ENCODE measurements at places on chromosomes 16 and 17.

DNA sequence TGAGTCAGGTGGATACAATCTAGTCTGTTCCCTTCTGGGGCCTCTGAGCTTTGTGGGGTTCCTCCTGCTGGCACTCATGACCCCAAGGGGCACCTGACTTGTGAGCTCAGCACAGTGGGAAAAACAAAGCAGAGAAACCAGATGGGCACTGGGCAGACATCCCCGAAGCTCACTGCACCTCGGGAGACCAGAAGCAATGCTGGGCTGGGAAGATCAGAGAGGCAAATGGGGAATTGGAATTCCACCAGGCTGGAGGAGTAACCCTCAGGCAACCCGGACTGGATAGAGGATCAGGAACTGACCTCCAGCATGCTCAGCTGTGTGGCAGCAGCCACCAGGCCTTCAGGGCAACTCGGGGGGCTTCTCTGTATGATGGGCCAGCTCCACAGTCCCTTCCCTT is 50.3 kb downstream of the ABCC12 start:
- no peak for DNase-seq

DNA sequence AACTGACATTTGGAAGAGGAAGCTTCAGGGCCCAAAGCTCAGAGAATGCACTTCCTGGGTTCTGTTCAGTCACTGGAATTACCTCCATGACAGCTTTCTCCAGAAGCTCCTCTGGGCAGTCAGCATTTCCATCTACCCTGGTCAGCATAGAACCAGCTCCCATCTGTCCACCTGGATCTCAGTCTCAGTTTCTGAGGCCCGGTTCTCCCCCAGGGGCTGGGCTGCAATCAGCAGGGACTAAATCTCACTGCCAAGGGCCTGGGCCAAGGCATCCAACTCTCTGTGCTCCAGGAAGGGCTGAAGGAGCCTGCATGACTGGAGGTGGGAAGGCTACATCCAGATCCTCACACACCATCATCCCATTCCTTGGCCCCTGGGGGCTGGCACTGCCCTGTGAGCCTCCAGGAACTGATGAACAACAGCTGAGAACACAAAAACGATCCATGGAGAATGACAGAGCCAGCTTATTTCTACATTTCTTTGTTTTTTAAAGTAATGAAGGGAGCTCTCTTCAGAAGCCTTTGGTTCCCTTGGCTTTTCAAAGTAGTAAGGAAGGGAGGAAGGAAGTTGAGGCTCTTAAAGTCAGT is 66.3 kb upstream of the MRTFB start:
- no peak for DNase-seq

DNA sequence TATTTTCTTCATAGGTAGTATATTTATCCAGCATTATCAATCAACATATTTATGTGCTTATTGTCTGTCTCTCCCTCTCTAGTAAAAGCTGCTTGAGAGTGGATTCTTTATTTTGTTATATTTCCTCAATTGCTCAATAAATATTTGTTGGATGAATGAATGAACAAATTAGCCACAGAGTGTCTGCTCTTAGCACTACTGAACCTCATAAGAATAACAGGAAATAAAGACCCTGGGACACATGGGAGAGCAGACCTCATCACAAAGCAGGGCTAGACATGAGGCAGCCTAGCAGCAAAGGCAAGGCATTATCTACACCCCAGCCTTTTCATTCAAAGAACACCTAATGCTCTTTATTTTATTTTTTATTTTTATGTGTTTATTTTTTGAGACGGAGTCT is 34.9 kb upstream of the TANC2 start:
- DNase-seq: no peak

- DNase-seq: no peak
Measured at GRCh38 chr16:57263541-57264351, 18.7 kb downstream of the ARL2BP start.

- DNase-seq: no peak
Measured at GRCh38 chr16:77987810-77988209, 34.5 kb upstream of the CLEC3A start.

DNA sequence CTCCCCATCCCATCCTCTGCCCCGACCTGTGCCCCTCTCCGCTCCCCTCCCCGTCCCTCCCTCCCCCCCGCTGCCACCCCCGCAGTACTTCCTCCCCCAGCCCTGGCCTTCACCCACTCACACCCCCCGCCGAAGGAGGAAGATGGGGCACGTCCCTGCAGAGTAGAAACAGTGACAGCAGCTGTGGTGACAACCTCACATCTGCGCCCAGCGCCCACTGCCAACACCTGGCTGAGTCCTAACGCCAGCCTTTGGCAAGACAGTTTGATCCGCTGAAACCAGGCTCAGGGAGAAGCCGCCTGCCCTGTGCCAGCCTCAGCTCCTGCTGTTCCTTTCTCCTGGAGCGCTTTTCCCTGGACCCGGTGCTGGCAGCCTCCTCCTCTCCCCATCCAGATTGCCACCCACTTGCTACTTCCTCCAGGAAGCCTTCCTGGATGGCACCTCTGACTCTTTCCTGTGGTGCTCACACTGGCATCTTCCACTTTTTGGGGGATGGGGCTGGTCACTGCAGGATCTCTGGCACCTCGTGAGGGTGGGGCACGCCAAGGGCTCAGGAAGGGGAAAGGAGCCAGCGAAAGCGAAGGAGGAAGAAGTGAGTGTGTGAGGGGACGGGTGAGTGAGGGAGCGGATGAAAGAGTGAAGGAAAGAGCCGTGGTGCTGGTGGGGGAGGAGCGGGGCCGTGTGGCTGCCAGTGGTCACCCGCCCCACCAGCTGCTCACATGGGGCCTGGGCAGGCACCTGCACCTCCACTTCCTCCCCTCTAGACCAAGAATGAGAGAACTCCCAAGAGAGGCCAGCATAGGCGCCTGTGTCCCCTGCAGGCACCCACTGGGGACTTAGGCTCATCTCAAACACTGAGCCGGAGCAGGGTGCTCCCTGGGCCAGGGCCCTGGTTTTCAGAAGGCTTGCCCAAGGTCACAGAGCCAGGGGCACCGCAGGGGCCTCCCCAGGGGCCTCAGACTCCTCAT is 27.0 kb downstream of the ZFPM1 start:
- peak; percentile 82 for DNase-seq

GRCh38 chr16:74718741-74719610 is 18.3 kb upstream of the MLKL start:
- no peak for DNase-seq

DNA sequence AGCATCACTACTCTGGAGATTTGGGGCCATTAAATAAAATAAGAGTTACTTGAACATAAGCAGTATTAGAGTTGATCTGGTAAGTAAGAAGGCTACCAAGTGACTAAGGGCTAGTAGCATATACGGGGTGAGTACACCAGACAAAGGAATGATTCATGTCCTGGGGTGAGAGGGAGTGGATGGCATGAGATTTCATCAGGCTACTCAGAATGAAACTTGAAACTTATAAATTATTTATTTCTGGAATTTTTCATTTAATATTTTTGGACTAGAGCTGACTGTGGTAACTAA is 2.3 kb downstream of the SLFN5 start:
- DNase-seq: no peak
